CD14-positive monocyte (primary cell): ENCODE measurements at places on chromosomes 16 and 17. TPM values are rescaled to one million over a fixed set of nuclear protein-coding genes. Genes with fewer than 3 reads are reported as not detected.
A peak's percentile ranks its signal among the peaks of the same experiment; 100 is the strongest.

GRCh38 chr17:68387435-68388218 is 69.7 kb downstream of the WIPI1 start:
- DNase-seq, result no peak

- DNase-seq, result no peak
Observed at GRCh38 chr16:61681124-61681523, 355.1 kb downstream of the CDH8 start.

DNA sequence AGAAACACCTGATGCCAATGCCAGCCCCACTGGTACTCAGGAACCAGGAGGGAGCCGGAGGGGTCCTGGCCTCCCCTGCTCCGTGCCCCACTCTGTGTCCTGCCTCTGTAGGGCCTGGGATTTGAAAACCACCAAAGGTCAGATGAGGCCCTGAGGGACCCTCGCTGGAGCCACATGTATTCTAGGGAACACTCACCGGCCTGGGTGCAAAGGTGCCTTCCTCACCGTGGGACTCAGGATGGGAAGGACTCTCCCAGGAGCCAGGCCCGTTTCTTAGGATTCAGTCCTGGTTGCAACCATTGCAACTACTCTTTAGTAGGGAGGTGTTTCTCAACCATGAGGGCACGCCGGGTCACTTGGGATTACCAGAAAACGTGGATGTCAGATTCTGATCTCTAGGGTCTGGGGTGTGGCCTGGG is 74.6 kb downstream of the N4BP1 start:
- DNase-seq, result no peak

GPRC5C gene
- polyA plus RNA-seq, result 3.3 and 4.0 TPM in 2 replicates

DNA sequence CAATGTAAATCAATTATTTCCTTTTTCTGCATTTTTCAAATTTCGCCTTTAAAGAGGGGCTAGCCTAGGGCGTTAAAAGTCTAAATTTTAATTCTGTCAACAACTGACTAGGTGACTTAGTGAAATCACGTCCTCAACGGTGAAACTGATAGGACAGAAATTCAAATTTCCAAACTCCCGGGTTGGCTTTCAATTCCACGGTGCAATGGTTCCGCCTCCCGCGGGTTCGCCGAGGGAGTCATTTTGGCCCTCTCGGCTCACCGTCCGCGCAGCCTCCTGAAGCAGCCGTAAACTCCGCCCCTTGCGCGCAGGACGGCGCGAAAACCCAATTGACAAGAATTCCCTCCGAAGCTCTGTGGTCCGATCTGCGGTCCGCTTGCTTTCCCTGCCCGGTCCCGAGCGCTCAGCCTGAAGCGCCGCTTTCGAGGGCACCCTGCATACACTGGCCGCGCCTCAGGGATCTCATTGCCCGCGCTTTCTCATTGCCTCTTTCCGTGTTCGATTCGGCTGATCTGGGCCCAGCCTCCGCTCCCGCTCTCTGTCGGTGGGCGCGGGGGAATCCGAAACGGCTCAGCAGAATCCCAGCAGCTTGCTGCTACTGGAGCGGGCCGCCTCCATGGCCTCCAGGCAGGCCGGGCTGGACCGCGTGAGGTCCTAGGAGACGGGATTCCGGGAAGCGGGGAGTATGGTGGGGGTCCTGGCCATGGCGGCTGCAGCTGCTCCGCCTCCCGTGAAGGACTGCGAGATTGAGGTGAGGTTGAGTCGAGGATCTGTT is at the start of gene ATAD5:
TSS of gene ATAD5 (plus strand) at position 304 of the 775 bp plus-strand sequence. CDS start at position 686, 382 bp downstream.
- peak; percentile 81 for DNase-seq

HS3ST2 gene
- not detected for polyA plus RNA-seq

INCA1 gene
- 0.52 and 0.73 TPM in 2 replicates for polyA plus RNA-seq

MPP3 gene
- polyA plus RNA-seq, result 0.59 and 1.5 TPM in 2 replicates

DNA sequence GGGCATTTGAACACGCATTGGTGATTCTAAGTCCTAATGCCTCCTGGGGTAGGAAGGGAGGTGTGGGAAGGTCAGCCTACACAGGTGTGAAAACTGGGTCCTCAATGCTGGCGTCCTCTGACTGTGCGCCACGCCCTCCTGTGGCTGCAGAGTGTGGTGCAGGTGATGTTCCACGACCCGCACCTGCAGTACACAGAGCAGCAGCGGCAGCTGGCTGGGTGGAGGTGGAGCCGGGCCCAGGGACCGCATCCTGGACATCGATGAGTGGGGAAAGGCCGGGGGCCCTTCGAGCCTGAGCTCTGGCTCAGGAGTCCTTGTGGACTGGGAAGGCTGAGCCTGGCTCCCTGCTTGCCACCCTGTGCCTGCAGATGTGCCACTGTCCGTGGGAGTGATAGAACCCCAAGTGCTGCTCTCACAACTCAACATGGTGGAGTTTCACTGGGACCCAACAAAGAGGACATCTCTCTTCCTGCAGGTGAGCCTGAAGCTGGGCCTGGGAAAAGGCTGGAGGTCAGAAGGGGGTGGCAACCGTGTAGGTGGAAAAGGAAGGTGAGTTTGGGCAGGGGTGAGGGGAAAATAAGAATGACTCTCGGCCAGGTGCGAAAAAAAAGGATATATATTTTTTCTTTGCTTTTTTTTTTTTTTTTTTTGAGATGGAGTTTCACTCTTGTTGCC is 14.0 kb upstream of the STAC2 start:
- DNase-seq, result peak; percentile 12

DNA sequence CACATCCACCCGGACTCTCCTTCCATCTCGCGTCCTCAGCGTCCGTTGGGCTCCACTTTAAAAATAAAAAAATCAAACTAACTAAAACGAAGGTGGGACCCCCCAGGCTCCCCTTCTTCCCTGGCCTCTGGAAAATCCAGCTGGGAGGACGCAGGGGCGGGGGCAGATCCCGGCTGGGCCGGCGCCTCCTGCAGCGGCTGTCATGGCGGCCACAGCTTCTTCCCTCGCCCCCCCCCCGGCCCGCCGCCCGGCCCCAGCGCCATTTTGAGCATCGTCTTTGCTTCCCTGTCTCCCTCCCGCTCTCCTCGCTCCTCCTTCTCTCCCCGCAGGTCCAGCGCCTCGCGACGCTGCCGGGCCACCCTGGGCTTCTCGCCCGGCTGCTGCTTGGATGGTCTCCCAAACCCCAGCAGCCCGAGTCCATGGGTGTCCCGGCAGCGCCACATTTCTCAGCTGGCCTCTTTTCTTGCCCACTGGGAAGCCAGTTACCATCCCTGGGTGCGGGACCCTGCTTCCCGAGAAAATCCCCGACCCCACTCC is 3.3 kb downstream of the HOXB2 start:
- peak; percentile 29 for DNase-seq

C17orf107 gene
- polyA plus RNA-seq, result 4.2 TPM

GRCh38 chr17:19361326-19361725 is 1.2 kb downstream of the B9D1 start:
- DNase-seq, result no peak

DNA sequence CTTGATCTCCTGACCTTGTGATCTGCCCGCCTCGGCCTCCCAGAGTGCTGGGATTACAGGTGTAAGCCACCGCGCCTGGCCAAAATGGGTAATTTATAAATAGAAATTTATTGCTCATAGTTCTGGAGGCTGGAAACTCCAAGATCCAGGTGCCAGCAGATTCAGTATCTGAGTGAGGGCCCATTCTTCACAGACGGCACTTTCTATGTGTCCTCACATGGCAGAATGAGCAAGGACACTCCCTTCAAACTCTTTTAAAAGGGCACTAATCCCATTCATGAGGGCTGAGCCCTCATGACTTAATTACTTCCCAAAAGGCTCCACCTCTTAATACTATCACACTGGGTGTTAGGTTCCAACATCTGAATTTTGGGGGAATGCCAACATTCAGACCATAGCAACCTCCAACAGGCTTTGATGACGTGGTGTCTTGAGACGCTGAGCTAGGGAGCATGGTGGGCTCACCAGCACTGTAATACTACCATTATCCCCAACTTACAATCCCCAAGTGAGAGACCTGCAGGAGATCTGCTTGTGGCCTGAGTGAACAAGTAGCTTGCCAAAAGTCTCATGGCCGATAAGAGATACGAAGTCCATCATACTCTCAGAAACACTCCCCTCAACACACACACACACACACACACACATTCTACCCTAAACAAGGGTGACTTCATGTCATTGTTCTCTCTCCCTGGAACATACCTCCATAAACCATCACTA is 8.5 kb downstream of the CMTM4 start:
- no peak for DNase-seq

DNA sequence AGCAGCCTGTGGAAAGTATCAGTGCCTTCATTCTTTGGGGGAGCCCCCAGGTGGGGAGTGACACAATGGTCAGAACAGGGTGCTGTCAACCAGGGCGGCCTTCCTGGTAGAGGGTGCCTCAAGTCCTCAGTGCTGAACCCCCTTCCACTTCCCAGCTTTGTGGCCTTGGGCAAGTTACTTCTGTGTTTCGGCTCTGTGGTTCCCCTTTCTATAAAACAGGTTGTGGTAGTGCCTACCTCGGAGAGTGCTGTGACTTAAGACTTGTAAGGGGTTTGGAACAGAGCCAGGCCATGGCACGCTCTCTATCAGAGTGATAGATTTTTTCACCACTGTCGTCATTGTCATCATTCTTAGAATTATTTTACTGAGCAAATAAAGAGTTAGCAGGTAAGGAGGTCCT is 141.1 kb downstream of the CCDC182 start:
- DNase-seq, result peak; percentile 82

FOXL1 gene
- not detected for polyA plus RNA-seq

GRCh38 chr16:19382887-19383816 is 34.5 kb upstream of the TMC5 start:
- no peak for DNase-seq

DNA sequence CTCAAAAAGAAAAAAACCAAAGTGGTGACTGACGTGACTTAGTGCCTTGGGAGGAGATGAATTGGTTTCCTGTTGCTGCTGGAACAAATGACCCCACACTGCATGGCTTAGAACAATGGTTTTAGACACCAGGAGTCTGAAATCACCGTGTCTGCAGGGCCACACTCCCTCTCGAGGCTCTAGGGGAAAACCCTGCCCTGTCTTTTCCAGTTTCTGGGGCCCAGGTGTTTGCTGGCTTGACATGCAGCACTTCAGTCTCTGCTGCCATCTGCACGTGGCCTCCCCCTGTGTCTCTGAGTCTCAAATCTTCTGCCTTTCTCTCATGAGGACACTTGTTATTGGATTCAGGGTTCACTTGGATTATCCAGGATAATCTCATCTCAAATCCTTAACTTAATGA is 323.8 kb upstream of the TNRC6C start:
- DNase-seq, result no peak

DNA sequence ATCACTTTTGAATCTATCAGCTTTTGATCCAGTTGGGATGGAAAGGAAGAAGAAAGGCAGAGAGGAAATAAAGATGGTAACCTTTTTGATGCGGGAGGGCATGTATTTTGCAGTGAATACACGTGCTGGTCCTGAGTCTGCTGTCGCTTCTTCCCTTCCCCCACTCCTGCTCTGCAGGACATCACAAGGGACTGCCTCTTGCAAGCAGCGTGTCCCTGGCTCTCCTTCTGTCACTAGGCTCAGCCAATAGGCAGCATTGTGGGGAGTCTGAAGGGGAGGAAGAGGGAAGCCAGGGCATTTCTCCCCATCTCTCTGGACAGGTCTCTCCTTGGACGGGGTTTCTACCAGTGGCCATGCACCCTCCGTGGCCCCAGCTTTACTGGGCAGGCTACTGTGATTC is 15.7 kb upstream of the WFDC1 start:
- DNase-seq, result no peak

- no peak for DNase-seq
Observed at GRCh38 chr16:19659554-19659953, 58.5 kb downstream of the KNOP1 start.

- DNase-seq, result no peak
Observed at GRCh38 chr17:60743799-60744198, 66.1 kb downstream of the BCAS3 start.

GRCh38 chr16:57315416-57315815 is 30.9 kb upstream of the PLLP start:
- no peak for DNase-seq

CCDC200 gene
- polyA plus RNA-seq, result not detected

GRCh38 chr17:45345246-45345553 is 28.4 kb upstream of the MAP3K14 start:
- DNase-seq, result no peak

GRCh38 chr17:7141824-7142223 is 27.2 kb upstream of the ASGR2 start:
- no peak for DNase-seq

GRCh38 chr17:53191878-53192277 is 630.8 kb upstream of the KIF2B start:
- no peak for DNase-seq

DNA sequence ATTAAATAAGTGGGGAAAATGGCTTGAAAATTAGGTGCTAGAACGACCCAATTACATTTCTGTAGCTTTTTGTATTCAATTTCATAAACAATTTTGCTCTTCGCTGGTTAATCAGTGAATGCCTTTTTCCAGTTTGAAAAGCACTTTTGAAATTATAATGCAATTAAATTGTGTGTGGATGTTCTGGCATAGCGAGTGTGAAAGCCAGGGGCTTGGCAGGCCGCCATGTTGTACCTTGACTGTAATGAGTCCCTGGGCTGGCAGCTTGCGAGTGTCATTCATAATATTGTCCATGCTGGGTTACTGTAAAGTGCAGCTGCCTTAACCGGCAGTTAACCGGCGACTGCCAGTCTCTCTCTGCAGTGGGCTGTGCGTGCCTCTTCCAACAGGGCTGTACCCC is 177.8 kb downstream of the CCDC182 start:
- no peak for DNase-seq

DNA sequence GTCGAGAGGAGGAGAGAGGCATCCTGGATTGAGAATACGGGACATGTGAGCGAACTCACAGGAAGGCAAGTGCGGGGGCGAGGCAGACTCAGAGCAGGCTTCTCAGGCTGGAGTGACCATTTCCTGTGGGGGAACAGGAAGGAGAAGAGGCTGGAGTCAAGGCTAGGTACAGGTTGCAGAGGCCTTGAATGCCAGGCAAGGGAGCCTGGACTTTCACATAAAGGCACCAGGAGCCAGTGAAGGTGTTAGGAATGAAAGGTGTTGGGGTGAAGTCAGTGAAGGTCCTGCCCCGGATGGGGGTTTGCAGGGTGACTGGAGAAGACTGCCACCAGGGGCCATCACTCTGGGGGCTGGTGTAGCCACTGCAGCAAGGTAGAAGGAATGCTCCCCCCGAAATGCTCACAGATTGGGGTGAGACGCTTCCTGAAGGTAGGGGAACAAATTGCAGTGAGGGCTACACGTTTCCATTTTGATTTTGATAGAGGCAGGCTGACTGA is 5.3 kb upstream of the GPRC5C start:
- DNase-seq, result no peak

PYY gene
- not detected in 2 replicates for polyA plus RNA-seq

- DNase-seq, result no peak
Observed at GRCh38 chr17:36089339-36089865, 541 bp downstream of the CCL3 start.

DNA sequence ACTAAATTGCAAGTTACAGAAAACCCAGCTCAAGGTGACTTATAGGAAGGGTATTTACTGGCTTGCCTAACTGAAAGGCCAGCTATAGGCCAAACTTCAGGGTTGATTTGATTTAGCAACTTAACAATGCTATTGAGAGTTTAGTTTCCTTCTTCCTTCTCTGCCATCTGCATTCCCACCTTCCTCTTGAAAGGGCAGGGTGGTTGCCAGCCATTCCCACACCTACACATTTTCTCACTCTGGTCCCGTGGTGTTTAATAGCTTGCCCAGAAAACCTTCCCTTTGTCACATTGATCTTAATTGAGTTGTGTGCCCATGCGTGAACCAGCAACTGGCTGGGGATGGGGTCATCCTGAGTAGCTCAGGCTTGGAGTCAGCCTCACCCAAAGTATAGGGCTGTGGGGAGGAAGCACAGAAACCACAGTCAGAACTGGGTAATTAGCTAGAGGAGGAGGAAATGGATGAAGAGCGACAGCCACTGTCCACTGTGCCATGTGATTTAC is 194.7 kb downstream of the SPECC1 start:
- DNase-seq, result no peak
